ENCODE measurements at places on chromosomes 6 and 20. TPM values are rescaled to one million over a fixed set of nuclear protein-coding genes. Genes with fewer than 3 reads are reported as not detected.

- no peak for DNase-seq
These were observed 204.1 kb downstream of the PTPRT start for GRCh38 chr20:42985628-42986027.

DNA sequence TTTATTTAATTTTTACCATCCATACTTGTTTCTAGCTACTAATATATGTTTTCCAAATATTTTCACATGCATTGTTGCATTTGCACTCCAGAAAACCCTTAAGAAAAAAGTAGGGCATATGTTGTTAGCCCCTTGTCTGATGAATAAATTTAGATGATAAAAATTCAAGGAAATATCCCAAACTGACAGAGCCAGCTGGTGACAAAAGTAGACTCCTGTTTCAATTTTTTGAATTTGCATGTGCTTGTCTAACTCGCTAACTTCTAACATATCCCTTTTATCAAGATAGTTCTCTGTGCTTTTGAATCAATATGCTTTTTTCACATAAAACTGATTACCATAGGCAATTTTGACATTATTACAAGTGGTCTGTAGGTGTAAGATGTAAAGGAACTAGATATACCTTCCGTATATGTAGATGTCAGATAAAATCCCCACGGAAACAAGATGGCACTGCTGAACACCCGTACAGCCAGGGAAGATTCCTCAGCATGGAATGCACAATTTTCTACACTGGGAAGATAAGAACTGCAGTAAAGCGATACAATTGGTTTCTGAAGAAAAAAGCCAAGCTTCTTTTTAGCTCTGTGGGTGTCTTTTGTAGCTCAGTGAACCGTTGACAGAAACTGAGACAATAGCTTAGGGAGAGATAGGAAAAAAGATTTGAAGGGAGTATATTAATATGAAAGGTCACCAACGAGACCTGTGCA is 437.6 kb upstream of the RNF217 start:
- DNase-seq, result no peak

DNA sequence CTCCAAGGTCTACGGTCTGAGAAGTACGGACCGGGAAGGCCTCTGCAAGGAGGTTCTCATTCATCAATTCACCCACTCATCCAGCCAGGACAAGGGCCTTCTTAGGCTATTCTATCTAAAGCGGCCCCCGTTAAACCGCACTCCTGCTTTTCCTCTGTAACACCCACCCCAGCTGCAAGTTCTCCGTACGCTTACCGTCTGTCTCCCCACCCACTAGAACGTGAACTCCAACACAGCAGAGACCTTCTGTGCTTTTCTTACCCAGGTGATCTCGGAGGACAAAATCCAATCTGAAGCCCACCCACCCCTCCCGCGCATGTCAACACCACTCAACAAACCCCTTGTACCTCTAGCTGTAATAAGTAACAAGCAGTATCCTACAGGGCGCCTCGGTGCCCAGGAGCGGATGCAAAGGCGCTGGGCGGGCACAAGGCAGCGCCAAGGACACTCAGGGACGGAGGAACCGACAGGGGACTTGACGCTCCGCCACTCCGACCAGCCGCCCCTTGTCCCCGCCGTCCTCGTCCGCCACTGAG is 351 bp downstream of the AURKA start:
- DNase-seq, result no peak

Gene RHAG
- total RNA-seq, result not detected

Measured in cardiac septum (tissue), 1 donor.